Activated CD8-positive, alpha-beta memory T cell treated with anti-CD3 and anti-CD28 coated beads for 48 hours (primary cell): ENCODE measurements at places on chromosomes 7 and 10.

DNA sequence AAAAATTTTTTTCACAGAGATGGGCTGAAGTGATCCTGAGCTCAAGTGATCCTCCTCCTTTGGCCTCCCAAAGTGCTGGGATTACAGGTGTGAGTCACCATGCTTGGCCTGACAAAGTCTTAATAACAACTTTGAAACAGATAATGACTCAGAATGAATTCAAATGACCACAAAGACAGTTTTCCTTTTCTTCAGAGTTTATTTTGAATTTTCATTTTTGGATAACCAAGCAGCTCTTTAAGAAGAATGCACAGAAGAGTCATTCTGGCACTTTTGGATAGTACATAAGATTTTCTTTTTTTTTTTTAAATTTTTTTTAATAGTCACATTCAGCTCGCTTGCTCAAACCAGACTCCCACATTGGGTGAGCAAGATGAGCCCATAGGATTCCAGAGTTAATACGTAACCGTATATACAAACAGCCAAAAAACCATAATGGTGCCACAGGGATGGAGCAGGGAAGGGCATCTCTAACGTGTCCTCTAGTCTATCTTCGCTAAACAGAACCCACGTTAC, 43.0 kb upstream of the NMT2 start:
- no peak for DNase-seq

DNA sequence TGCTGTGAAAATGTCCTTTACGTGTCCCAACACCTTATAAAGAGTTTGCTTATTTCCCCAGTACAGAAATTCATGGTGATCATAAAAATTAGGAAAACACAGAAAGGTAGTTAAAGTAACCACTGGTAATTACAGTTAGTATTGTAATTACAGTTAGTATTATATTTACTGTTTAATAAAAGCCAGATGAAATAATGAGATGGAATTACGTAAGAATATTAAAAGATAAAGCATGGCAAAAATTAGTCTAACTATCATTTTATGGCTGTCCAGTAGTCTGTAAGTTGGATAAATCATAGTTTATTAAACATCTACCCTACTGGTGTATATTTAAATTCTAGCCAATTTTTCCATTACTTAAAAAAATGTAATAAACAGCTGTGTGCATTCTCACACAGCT, 638.8 kb downstream of the ACTR3B start:
- no peak for DNase-seq

DNA sequence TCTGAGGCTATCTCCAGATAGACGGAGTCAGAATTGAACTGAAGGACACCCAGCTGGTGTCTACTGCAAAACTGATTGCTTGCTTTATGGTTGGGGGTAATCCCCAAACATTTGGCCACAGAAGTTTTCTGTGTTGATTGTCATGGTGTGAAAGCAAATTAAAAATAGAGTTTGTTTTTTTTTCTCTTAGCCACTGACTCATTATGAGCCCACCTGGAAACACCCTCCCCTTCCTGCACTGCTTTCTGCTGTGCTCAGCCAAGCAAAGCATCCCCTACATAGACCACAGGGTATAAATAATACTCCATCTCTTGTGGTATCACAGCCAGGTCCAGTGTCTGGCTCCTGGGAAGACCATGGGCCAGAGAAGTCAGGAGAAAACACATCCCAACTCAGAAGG, 6.5 kb upstream of the VWC2 start:
- no peak for DNase-seq

DNA sequence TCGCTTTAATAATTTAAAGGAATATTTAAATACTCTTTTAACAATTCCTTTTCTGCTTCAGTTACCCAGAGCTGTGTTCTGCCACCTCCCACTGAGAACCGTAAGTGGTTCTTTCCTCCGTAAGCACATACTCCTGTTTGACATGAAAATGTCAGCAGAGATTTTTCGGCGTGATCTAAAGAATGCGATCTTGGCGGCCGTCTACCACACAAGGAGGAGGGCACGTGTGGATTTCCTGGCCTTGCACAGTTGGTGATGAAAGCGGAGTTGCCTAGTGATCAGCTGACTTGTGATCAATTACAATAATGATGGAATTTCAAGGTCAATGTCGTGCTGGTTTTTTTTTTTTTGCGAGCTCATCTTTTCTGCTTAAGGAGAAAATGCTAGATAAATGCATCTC, 35.6 kb upstream of the INSIG1 start:
- DNase-seq, result no peak

DNA sequence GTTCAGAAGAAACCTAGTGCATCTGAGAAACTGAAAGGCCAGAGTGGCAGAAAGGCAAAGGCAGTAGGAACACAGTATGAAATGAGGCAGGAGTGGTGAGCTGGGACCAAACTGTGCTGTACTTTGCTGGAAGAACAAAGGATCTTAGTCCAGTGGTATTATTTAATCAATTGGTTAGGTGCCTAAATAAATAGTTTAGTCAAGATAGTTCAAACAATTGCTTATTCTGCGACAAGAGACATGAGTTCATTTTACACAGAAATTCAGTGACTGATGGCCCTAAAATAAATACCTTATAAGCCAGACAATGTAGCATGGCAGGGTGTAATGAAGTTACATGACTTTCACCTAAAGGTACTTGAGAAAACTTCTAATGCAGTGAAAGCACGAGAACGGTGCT, 181.8 kb upstream of the LRRN3 start:
- DNase-seq, result no peak

- no peak for DNase-seq
Observed at GRCh38 chr7:147053746-147054145, 937.1 kb downstream of the CNTNAP2 start.

- DNase-seq, result no peak
Observed at GRCh38 chr10:126595160-126595559, 75.3 kb downstream of the C10orf90 start.

- DNase-seq, result no peak
Observed at GRCh38 chr10:86801995-86802394, 45.6 kb downstream of the BMPR1A start.

GRCh38 chr7:55325371-55325792, 39.8 kb upstream of the LANCL2 start:
- no peak for DNase-seq

- no peak for DNase-seq
Observed at GRCh38 chr7:1536743-1537534, 6.4 kb downstream of the MAFK start.

- DNase-seq, result no peak
Observed at GRCh38 chr10:76317078-76317477, 885.7 kb downstream of the LRMDA start.
